Activated T-helper 1 cell treated with anti-CD3 and anti-CD28 coated beads, Interleukin-12 subunit alpha, Interleukin-12 subunit beta, Interleukin-2, Interleukin-4 antibody, amounts not matched to agents 30 ng/mL and 10 ng/mL and 1 ng/mL, durations not matched to agents 14 hours and 24 hours and 36 hours (primary cell): ENCODE measurements at places on chromosomes 6 and 20.

- peaks cover 7% of the 10 kb centered on the region for H3K27me3 ChIP-seq
- DNase-seq, result no peak
- no peak overlapping the region for H3K27ac ChIP-seq
- H3K36me3 ChIP-seq, result no peaks in the 10 kb centered on the region
Measured at GRCh38 chr6:136326038-136326553, 36.5 kb upstream of the BCLAF1 start.

DNA sequence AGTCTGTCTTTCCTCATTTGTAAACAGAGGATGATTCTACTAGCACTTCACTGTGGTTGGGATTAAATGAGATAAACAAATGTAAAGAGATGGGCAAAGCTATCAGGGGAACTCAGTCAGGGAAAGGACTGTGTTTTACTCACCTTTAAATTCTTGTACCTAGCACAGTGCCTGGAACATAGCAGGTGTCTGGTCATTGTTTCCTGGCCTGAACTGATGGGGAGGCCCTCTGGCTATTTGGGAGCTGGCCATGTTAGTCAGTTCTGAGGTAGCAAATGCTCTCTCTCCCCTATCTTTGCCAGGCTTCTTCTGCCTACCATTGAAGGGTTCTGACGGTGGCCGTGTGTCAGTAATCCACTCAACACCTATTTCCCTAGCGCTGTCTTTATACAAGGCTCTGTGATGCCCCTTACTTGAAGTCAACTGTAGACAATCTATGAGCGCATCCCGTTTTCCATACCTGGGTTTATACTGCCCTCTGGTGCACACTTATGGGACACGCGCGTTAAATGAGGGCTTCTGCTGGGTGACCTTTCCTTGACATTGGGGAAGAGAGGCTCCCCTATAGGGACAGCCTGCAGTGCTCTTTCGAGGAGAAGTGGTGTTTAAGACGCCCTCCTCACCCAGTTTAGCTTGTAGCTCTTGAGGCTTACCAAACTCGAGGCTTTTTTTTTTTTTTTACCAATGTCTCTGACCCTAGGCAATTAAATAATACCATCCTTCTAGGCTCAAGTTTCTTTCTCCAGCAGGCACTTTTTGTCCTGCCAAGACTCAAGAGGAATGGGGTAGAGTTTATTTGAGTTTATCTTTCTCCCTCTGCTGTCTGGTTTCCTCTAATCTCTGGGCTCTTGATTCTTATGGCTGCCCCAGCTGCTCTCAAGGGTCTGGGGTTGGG is 4.0 kb upstream of the SPATS1 start:
- no peaks in the 10 kb centered on the region for H3K36me3 ChIP-seq
- peaks cover 32% of the 10 kb centered on the region for H3K27me3 ChIP-seq
- H3K27ac ChIP-seq, result no peak overlapping the region
- no peak overlapping the region for H3K4me3 ChIP-seq
- H3K4me1 ChIP-seq, result peaks cover 7% of the 10 kb centered on the region

DNA sequence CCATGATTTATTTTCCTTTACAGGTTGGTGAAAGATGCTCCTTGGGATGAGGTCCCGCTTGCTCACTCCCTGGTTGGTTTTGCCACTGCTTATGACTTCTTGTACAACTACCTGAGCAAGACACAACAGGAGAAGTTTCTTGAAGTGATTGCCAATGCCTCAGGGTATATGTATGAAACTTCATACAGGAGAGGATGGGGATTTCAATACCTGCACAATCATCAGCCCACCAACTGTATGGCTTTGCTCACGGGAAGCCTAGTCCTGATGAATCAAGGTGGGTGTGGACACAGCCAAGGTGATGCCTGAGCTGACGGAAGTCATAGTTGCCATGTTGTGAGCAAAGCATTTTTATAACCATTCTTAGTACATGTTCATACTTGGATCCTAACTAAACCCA is 34.6 kb upstream of the CALHM6 start:
- H3K27ac ChIP-seq, result no peak overlapping the region
- no peak for DNase-seq
- H3K36me3 ChIP-seq, result no peaks in the 10 kb centered on the region
- peaks cover 7% of the 10 kb centered on the region for H3K27me3 ChIP-seq
- H3K4me3 ChIP-seq, result no peak overlapping the region

- peaks cover 19% of the 10 kb centered on the region for H3K4me1 ChIP-seq
- DNase-seq, result no peak
- no peak overlapping the region for H3K27ac ChIP-seq
- H3K27me3 ChIP-seq, result peaks cover 1% of the 10 kb centered on the region
Measured at GRCh38 chr20:3843490-3843889, 3.1 kb upstream of the MAVS start.

DNA sequence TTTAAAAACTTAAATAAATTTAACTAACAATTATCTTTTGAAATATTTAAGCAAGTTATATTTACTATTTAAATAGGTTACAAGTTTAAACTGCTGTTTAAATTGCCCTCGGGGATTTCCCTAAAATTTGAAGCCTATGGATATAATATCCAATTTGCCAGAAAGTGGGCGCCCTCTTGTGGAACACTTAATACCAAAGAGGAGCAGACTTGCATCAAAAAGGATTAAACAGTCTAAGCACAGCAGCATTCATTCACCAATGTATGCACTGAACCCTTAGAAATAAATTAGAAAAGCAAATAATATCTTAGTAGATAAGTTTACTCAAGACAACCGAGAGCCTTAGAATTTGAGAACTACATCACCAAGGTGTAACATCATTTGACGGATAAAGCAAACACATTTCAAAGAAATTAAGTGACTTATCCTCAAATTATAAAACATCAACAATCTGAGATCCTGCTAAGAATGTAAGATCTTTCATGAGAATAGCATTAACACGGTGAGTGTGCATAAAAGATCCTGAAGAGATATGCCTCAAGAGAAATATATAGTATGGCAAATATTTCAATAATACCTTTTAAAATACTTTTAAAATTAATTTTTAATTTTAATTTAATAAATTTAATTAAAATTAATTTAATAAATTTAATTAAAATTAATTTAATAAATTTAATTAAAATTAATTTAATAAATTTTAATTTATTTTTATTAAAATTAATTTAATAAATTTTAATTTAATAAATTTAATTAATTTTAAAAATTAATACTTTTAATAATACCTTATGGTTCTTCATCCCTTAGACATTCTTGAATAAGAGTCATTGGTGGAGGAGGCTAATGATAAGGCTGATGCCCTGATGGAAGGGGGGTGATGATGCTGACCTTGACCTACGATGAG is 11.5 kb upstream of the MEP1A start:
- peaks cover 2% of the 10 kb centered on the region for H3K27me3 ChIP-seq
- no peak overlapping the region for H3K4me3 ChIP-seq

- no peaks in the 10 kb centered on the region for H3K36me3 ChIP-seq
- no peaks in the 10 kb centered on the region for H3K4me1 ChIP-seq
- no peak overlapping the region for H3K4me3 ChIP-seq
Measured at GRCh38 chr6:106473812-106474211, 113.3 kb downstream of the CRYBG1 start.

DNA sequence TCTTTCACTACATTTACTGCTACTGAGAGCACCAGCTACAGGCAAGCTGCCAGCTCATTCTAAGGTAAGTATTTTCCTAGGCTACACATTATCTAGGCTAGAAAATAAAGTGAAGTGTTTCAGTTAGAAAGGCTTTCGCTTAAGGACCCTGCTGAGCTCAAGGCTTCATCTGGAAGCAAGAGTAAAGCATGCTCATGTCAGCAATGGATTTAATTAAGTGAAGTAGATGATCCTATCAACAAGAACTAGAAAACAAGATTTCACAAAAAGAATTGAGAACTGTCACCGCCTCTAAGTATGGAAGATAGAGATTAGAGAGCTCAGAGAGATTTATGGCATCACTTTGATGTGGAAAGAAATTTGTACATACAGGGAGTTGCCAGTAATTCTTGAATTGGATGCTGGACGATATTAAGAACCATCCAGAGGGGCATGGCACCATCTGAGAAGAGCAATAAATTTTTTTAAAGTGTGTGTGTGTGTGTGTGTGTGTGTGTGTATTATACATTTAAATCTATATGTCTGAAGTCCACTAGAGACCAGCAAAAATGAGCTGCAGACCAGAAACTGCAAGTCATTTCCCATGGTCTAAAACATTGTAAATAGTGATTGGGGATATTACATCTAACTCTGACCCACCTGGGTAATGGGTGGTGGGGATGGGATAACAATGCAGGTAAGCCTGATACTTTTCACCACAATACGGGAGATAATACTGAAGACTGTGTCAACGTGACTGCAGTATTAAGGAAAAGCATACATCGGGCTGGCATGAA is 105.2 kb upstream of the MAP7 start:
- H3K4me3 ChIP-seq, result no peak overlapping the region
- H3K27me3 ChIP-seq, result no peaks in the 10 kb centered on the region
- peaks cover 6% of the 10 kb centered on the region for H3K4me1 ChIP-seq
- H3K27ac ChIP-seq, result no peak overlapping the region
- DNase-seq, result no peak

DNA sequence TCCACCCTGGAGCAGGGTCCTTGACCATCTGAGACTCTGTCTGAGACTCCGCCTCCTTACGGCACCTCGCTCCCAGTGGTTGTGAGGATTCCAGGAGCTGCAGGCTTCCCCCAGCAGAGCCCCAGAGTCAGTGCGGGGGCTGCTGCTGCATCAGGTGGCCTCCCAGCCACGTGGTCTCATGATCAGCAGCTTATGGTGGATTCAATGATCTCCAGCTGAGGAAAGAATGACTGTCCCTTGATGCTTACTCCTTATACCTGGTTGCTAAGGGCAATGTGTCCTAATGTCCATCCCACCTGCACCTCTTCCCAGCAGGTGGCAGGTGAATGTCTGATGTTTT is 40.0 kb downstream of the SLC22A1 start:
- no peak overlapping the region for H3K27ac ChIP-seq
- peaks cover 2% of the 10 kb centered on the region for H3K36me3 ChIP-seq
- no peaks in the 10 kb centered on the region for H3K4me1 ChIP-seq
- DNase-seq, result no peak
- H3K4me3 ChIP-seq, result no peak overlapping the region
